Suppressor macrophage treated with lipopolysaccharide for 1 hour (primary cell): ENCODE measurements at places on chromosomes 6 and 20.

DNA sequence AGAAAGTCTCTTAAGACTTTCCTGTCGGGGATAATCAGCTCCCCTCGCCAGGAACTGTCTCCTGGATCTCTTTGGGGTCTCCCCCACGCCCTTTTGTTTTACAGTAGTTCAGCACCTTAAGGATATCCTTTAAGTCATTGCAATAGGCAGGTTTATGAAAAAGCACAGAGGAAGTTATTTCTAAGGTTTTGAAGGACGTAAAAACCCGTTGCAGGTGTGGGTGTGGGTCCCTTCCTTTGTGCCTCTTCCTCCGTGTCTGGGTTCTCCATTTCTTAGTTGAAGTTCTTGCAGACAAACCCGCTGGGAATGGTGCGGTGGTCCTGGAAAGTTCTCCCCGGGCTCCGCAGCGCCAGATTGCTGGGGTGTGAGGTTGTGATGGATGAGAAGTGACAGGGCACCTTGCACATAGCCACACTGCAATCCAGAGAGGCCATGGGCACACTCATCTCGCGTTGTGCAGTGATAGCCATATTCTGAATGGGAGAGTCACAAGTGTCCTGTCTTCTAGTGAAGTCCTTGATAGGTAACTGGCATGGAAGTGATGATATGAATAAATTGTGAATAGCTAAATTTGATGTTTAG lies 65.2 kb downstream of the GTF2H5 start:
- no peak for DNase-seq

DNA sequence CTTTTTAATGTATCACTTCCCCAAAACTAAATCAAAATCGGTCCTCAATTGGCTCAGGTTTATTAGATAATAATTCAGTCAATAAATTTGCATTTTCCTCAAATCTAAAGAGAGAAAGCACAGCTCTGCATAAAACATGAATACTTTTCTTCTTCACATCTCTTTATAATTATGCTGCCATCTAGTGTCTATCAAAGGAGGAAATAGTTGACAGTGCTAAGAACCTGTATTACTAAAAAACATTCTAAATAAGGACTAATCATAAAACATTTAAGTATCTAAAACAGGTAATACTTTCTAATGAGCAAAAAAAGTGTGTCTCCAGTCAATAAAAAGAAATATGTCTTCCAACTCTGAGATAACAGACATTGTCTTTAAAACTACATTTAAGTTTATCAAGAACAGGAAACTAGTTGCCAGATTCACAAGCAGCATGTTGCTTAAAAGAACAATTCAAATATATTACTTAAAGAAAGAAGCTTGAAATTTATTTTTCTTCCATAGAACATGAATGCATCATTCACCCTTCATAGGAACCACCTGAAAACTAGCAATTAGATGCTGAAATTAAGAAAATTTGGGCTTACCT lies 56.5 kb upstream of the DST start:
- peak; percentile 64 for DNase-seq

DNA sequence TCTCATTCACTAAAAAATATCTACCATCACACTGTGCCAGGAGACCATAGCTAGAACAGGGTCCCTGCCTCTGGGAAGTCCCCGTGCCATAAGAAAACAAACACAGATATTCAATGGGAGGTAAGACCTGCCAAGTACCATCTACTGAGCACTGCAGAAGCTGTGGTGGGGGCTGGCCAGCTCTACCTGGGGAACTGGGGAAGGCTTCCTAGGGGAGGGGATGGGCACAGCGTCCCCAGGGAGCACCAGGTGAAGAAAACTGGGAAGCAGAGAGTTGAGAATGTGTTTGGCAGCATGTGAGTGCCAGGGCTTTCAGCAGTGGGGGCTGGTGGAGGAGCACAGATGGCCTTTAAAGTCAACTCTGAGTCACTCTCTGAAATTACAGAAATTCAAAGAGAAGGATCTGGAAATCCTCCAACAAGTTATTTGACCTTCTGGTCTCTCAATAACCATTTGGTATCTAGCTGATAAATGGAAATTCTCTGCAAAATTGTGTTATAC lies 85.2 kb downstream of the SHLD1 start:
- DNase-seq, result peak; percentile 33

- DNase-seq, result no peak
These were observed 59.8 kb upstream of the MANEA start for GRCh38 chr6:95517568-95517967.

- DNase-seq, result peak; percentile 49
These were observed 30.8 kb downstream of the KDM1B start for GRCh38 chr6:18186033-18186432.

GRCh38 chr6:3202999-3203696 lies 24.3 kb downstream of the TUBB2B start:
- no peak for DNase-seq

DNA sequence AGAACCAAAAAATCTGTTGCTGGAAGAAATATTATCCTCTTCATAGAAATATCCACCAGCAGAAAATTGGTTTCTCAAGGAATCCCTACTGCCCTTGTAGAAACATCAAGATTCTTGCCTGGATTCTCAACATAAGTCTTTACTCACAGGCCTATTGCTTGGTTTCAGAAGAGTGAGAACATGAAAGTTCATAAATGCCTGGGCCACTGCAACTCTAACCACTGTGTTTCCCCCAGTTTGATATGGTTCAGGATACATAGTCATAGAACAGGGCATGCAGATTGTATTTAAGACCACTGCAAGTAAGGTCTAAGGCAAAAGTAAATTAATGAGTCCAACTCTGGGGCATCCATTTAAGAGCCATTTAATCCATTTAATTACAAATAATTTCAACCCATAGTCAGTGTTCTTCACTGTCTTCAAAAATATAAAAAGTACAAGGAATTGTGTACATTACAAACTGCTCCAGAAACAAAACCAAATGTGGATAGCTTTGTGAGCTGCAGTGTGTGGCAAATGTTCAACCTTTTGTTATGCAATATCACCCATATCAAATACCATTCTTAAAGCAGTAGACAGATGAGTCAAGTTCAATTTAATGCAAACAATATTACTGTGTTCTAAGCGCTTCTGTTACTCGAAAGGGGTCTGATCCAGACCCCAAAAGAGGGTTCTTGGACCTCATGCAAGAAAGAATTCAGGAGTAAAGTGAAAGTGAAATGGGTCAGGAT lies 83.3 kb downstream of the OPRM1 start:
- DNase-seq, result no peak
